B cell (primary cell): ENCODE measurements at places on chromosomes 6 and 20. TPM values are rescaled to one million over a fixed set of nuclear protein-coding genes. Genes with fewer than 3 reads are reported as not detected.

DNA sequence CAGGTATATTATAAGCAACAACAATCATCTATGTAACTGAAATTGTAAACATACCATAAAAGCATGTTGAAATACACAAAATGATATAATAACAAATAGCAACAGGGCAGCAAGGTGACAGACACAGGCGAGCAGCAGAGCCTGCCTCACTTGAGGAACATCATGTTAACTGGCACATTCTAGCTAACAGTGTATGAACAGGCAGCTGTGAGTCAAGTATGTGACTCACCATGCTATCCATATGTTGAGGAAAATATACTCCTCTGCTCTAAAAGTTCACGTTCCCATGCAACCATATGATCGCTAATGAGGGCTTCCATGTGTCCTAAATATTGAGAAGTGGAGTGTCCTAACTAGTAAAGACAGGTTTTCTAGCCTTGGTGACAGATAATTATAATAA, 18.4 kb downstream of the SERAC1 start:
- H3K4me3 ChIP-seq: no peak overlapping the region
- H3K4me1 ChIP-seq: no peaks in the 10 kb centered on the region
- H3K27me3 ChIP-seq: no peaks in the 10 kb centered on the region
- H3K36me3 ChIP-seq: no peaks in the 10 kb centered on the region

GRCh38 chr20:51366155-51366886, 176.2 kb downstream of the NFATC2 start:
- no peak for DNase-seq
- H3K27ac ChIP-seq: no peak overlapping the region
- no peaks in the 10 kb centered on the region for H3K4me1 ChIP-seq
- H3K4me3 ChIP-seq: no peak overlapping the region
- peaks cover 4% of the 10 kb centered on the region for H3K27me3 ChIP-seq
- no peaks in the 10 kb centered on the region for H3K36me3 ChIP-seq

- no peaks in the 10 kb centered on the region for H3K36me3 ChIP-seq
- DNase-seq: no peak
- H3K27ac ChIP-seq: no peak overlapping the region
- no peaks in the 10 kb centered on the region for H3K27me3 ChIP-seq
- H3K4me1 ChIP-seq: peaks cover 16% of the 10 kb centered on the region
Measured at GRCh38 chr6:40585651-40586269, 1.4 kb downstream of the LRFN2 start.

DNA sequence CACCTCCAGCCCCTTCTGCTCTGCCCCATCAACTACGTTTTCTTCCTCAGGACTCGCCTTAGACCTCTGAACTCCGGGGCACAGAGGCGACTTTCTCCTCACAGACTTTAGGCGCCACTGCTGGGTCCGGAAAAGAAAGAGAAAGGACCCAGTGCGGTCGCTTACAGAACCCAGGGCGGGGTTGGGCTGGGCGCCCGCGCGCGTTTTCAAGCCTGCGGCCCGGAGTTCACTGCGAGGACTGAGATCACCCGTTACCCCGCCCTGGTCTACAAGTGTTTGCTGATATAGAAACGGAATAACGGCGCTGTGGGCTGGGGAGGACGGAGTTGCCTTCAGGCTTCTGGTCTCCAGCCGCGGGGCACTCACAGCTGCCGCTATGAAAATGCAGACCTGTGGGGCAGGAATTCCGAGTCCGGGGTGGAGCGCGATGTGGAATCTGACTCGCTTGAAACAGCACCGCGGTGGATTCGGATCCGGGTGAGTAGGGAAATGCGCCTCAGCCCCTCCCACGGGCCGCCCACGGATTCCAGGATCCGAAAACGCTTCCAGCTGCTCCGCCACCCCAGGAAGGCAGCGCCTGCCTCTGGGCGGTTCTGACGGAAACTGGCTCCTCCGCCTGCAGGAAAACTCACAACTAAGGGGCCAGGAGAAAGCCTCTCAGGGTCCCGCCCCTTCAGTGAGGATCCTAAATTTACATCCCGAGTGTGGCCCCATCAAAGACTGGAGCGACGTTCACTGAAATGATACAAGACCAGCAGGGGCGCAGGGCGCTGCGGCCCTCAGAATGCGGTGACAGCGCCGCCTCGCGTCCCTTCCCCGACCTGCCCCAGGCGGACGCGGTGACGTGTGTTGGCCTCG, 29.4 kb downstream of the HLA-F start:
- H3K27ac ChIP-seq: peak overlapping the region; percentile 76
- H3K4me3 ChIP-seq: peak overlapping the region; percentile 84
- DNase-seq: peak; percentile 91
- H3K27me3 ChIP-seq: no peaks in the 10 kb centered on the region

- H3K27me3 ChIP-seq: no peaks in the 10 kb centered on the region
- H3K4me1 ChIP-seq: no peaks in the 10 kb centered on the region
- DNase-seq: no peak
- H3K36me3 ChIP-seq: no peaks in the 10 kb centered on the region
- no peak overlapping the region for H3K27ac ChIP-seq
- H3K4me3 ChIP-seq: no peak overlapping the region
Measured at GRCh38 chr6:96032661-96033060, 16.9 kb downstream of the FUT9 start.

TFAP2C gene
- not detected in 2 replicates for polyA plus RNA-seq

TRIM10 gene
- polyA plus RNA-seq: not detected in 2 replicates
